HT-29 (cell line): ENCODE measurements at places on chromosomes 11 and 22.

GRCh38 chr11:120144501-120144900 lies 6.6 kb upstream of the TRIM29 start:
- DNase-seq = no peak

DNA sequence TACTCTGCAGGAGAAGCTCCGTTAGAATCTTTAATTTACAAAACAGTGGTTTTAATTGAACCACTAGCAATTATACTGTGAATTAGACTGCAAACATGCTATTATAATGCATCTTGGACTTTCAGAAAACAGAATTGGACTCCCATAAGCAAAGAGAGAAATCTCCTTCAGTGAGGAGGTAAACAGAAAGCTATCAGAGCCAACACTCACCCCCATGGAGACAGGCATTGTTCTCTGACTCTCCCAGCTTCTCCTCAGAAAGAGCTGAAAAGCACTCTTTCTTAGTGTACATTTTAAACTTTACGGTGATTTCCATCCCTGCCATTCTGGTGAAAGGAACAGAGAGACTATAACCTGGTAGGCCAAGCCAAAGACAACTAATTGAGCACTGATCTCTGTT lies 176.9 kb downstream of the GRIA4 start:
- no peak for DNase-seq

- DNase-seq = no peak
Observed at GRCh38 chr22:31896472-31896871, 47.9 kb upstream of the YWHAH start.

DNA sequence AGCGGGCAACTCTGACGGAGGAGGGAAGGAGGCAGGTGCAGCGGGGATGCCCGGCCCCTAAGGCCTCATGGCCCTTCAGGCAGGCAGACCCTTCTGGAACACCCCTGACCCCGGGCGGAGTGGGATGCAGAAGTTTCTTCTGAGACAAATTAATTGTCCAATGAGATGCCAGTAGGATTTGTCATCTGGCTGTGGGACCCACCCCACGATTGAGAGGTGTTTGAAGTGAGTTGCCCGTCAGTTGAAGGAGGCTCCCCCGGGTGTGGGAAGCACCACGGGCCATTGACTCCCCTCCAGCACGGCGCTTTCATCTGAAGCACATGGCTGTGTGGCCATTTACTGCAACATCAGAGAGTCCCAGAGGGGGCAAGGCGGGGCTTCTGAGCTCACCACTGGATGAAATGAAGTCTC lies 527.8 kb downstream of the BRD1 start:
- no peak for DNase-seq

DNA sequence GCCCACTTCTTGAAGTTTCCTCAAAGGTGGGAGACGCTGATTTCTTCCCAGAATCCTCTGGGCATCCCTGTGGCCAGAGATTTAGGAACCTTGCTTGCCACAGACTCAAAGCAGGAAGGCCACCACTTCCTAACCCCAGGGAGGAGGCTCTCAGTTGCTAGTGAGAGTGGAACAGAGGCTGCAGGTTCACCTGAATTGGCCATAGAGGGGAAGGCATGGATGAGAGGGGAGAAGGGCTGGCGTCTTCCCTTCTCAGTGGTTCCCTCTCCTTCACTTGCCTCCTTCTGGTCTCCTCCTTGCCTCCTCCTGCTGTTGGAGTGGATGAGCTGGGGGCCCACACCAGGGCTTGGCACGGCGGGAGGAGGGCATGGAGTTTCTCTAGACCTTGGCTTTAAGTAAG lies 185.7 kb downstream of the ADAMTS15 start:
- DNase-seq = no peak

GRCh38 chr22:37639070-37639760 lies at the start of gene SH3BP1:
SH3BP1 (plus strand) TSS chr22:37639669; CDS start chr22:37639788, 119 bp downstream.
- DNase-seq = peak; percentile 22

DNA sequence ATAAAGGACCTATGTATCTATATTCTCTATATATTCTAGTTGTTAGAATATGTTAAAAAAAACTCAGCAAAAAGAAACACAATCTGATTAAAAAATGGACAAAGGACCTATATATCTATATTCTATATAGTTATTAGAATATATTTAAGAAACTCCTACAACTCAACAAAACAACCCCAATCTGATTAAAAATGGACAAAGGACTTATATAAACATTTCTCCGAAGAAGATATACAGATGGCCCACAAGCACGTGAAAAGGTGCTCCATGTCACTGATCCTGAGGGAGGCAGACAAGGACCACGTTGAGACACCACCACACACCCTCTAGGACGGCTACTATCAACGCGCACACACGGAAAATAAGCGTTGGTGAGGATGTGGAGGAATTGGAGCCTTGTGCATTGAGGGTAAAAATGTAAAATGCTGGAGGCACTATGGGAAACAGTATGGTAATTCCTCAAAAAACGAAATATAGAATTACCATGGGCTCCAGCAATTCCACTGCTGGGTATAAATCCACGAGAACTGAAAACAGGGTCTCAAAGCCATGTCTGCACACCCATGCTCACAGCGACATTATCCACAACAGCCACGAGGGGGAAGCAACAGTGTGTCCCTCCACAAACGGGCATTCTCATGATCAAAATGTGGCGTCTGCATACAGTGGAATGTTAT lies 22.7 kb downstream of the YPEL1 start:
- DNase-seq = peak; percentile 70

DNA sequence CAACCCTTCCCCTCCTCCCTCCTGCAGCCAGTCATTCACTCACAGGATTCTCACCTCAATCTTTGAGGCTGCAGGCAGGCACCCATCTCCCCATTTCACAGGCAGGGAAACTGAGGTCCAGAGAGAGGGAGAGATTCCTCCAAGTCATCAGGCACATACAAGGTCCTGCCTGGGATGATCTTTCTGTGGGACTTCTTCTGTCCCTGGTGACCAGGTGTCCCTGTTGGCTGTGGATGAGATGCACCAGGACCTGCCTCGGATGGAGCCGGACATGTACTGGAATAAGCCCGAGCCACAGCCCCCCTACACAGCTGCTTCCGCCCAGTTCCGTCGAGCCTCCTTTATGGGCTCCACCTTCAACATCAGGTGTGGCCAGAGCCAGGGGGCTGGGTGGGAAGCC lies 7.8 kb downstream of the FTH1 start:
- no peak for DNase-seq

- no peak for DNase-seq
Observed at GRCh38 chr11:46827995-46828394, 18.1 kb downstream of the CKAP5 start.
